Psoas muscle (tissue), 8 donors: ENCODE measurements at places on chromosomes 13 and 19. TPM values are rescaled to one million over a fixed set of nuclear protein-coding genes. Genes with fewer than 3 reads are reported as not detected.
A peak's percentile ranks its signal among the peaks of the same experiment; 100 is the strongest.

Gene CYSLTR2
- 0.49 TPM for total RNA-seq

- no peak for DNase-seq
Measured at GRCh38 chr13:110320645-110321044, 13.6 kb downstream of the COL4A2 start.

DNA sequence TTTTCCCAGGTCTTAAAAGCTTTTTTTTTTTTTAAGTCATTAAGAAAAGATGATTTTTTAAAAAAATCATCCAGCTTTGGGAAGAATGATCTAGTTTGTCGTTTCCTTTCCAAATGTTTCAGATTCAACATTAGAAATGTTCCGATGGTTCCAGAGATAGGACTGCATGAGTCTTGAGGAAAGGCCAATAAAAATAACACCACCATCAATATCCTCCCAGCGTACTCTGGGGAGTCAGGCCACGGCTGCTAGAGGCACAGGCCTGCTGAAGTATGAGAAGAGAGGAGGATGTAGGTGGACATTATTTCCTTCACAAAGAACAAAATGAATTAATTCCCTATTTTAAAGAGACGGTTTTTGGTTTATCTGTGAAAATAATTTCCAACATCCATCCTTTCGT, 60.0 kb upstream of the SHISA2 start:
- no peak for DNase-seq

GRCh38 chr19:7293762-7294557, at the start of gene INSR:
INSR (minus strand) TSS chr19:7294414; CDS start chr19:7293891, 523 bp downstream.
- peak; percentile 92 for DNase-seq

Gene CBLC
- not detected for total RNA-seq

- peak; percentile 4 for DNase-seq
Measured at GRCh38 chr19:38780443-38780842, 7.1 kb upstream of the LGALS7 start.

DNA sequence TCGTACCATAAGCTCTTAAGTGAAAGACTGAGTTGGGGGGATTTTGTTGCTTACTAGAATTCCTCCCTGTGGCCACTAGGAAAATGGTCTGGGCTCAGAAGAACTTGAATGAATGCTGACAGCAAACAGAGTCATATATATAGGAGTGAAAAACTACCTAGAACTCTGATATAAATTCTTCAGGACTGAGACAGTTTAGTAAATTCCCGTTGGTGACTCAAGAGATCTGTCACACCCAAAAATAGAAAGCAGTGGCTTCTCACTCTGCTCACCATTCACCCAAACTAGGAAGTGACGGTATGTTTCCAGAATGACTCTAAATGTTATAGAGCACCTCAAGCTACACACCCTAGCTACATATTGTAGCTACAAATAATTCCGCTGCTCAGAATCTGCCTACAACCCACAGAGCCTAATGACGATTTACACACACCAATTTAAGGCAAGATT, 116.2 kb downstream of the TBC1D4 start:
- DNase-seq = no peak

DNA sequence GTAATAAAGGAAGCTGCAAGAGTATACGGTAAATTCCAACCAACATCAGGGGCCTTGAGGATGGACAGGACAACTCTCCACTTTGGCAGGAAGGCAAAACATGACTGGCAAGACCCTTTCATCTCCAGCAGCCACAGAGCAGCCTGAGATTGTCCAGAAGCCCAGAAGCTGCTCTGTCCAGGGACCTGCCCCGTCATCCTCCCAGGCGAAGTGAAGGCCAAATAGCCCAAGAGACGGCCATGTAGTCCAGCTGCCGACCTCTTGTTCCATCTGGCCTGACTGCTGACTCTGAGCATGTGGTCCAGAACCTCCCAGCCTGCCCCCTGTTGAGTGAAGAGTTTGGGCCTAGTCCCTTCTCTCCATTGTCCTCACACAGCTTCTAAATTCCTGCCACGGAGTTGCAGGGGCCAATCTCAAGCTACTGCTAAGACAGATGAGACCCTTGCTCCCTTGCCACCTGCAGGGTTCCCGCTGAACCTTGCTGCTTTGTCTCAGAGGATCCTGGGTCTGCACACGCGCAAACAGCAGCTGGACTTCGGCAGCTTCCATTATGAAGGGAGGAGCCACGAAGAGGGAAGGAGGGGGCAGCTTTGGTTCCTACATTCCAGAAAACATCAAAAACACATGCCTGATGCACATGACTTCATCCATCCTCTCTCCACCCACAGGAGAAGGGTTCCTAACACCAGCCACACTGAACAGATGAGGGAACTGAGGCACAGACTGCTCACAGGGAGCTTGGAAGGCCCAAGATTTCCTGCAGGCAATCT, 196.9 kb downstream of the KATNAL1 start:
- DNase-seq = no peak
